ENCODE measurements at places on chromosomes 5 and 9.

GRCh38 chr5:137414112-137414755 lies 84.9 kb downstream of the SPOCK1 start:
- DNase-seq = no peak

GRCh38 chr9:131879181-131879910 lies 139.5 kb upstream of the RAPGEF1 start:
- DNase-seq = no peak

DNA sequence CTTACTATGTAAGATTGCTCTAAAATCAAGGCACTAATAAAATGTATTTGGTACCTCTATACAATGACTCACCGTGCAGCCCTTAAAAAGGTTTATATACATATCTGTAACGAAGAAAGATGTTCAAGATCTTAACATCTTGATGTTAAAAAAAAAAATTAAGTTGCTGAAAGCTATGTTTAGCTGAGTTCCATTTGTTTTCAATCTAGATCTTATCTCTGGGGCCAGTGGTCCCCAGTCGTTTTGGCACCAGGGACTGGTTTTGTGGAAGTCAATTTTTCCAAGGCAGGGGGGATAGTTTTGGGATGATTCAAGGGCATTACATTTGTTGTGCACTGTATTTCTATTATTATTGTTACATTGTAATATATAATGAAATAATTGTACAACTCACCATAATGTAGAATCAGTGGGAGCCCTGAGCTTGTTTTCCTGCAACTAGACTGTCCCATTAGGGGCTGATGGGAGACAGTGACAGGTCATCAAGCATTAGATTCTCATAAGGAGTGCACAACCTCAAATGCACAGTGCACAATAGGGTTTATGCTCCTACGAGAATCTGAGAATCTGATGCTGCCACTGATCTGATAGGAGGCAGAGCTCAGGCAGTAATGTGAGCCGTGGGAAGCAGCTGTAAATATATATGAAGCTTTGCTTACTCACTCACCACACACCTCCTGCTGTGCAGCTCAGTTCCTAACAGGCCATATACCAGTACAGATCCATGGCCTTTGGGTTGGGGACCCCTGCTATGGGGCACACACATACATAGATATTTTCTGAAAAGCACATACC lies 27.6 kb upstream of the TSLP start:
- no peak for DNase-seq

DNA sequence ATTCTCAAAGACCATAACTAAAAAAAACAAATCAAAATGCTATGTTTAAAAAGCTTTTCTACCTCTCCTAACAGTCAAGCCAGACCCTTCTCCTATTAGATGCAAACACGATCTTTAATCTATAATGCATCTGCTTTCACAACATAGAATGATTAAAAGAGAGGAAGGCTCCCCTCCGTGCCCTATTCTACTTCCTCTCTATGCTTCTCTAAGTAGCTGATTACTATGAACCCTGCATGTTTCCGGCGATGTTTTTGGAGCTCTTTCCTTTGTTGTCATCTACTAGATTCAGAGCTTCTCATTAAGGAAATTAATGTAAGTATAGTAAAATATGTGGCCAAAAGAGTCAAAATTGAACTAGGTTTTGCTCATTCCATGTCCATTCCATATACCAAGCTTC lies 29.2 kb upstream of the CEP120 start:
- no peak for DNase-seq

DNA sequence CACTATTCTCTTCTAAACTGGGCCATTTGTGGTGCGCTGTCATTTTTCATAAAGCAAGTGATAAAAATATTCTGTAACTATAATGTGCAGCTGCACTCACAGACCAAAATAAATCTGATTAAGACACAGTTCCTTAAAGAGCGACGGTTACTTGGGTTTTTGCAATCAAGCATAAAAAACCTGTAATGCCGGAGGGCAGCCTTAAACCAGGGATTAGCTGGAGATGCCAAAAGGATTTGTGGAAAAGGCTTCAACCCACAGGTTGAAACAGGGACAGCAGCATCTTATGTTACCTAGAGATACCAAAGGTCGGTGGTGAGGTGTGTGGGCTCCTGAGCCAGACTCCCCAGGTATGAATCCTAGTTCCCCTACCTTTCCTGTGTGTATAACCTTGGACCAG lies 49.3 kb downstream of the CTNND2 start:
- DNase-seq = no peak

- DNase-seq = no peak
Measured at GRCh38 chr5:73306741-73307275, 133.8 kb downstream of the TMEM174 start.

- DNase-seq = no peak
Measured at GRCh38 chr5:9622971-9623421, 7.2 kb downstream of the TAS2R1 start.

- DNase-seq = peak; percentile 70
Measured at GRCh38 chr5:82351754-82352145, 73.6 kb upstream of the RPS23 start.

GRCh38 chr5:178196986-178197385 lies 7.3 kb upstream of the HNRNPAB start:
- DNase-seq = peak; percentile 38

DNA sequence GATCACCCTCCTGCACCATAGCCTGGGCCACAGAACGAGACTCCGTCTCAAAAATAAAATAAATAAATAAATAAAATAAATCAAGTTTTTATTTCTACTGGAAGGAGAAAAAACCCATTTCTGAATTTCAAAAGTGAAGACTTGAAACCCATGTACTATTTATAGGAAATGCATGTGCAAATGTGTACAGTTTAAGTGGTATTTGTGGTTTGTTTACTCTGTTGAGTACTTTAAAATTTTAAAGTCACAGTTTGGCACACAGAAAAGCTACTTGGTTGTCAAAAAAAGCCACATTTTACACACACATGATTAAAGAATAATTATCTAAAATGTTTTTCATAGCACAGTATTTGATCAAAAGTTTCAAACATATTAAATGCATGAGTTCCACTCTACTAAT lies 43.6 kb downstream of the NR3C1 start:
- no peak for DNase-seq

GRCh38 chr9:133676450-133676849 lies 40.3 kb downstream of the DBH start:
- no peak for DNase-seq

DNA sequence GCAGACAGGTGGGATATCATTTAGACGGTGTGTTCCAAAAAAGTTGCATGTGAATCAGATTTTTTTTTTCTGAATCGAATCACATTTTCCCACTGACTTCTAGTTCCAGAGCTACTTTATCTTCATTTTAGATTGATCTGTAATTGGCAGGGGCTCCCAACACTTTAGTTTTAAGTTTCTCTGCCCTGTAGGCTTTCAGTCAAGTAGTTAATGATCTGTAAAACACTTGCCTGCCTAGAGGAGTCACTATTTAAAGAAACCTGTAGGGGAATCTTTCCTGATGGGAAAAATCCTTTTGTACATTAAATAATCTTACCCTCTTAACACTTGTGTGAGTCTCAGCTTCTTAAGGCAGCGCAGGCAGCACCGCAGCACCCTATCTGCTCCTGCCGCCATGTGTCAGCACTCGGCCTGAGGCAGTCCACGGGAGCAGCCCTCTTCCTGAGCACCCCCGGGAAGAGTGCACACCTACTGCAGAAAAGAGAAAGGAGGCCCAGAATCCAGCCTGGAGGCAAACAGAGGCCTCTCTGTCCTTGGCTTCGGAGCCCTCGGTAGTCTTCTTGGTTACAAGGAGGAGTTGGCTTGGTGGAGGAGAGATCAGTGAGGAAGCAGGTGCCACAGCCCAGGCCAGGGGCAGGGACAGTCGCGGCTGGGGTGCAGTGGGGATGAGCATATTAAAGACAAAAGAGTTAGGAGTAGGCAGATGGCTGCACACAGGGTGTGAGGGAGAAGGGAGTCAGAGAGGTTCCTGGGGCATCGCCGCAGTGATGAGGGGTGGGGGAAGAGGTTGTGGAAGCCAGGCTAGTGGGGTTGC lies 209.3 kb downstream of the GAPVD1 start:
- no peak for DNase-seq

DNA sequence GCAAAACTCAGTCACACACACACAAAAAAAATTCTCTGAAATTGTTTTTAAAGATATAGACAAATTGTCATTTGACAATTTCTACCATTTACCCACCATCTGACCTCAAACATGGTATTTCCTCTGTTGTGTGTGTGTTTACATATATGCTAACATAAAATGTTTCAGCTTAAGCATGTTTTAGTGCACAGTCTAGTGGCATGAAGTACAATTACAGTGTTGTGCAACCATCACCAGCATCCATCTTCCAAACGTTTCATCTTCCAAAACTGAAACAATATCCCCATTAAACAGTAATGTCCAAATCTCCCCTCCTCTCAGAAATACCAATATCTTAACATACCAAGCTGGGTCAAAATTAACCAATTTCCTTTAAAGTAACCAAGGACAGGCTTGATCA lies 65.2 kb downstream of the MYO10 start:
- DNase-seq = no peak

DNA sequence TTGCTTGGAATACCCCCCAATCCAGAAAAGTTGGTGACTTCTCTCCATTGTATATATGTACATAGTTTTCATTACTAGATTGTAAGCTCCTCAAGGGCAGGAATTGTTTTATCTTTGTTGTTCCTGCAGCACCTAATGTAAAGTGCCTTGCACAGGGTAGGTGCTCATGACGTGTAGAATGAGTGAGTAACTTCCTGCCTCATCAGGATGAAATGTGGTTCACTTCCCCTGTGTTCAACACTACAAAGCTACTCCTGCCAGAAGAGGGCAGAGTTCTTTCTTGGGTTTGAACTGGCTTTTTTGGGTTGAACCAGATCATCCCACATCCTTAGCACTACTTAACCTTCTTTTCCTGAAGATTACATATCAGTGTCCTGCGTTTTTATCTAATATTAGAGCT lies 23.9 kb downstream of the GTF3C4 start:
- peak; percentile 46 for DNase-seq

DNA sequence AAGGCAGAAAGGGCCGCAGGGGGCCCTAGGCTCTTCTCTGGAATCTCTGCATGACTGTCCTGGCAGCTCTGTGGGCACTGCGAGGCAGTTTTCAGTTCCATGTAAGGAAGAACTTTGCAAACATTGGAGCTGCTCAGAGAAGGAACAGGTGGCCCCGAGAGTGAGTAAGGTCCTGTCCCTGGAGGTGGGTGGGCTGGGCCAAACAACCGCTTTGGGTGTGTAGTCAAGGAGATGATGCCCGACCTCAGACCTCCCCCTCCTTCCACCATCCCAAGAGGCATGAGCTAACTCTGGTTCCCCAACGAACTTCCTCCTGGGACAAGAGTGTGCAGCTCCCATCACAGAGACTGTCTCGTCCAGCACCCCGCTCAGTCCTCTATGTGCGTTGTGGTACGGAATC lies 20.5 kb downstream of the CSF1R start:
- DNase-seq = no peak

- DNase-seq = no peak
Measured at GRCh38 chr9:121485623-121486022, 14.0 kb downstream of the GGTA1 start.

DNA sequence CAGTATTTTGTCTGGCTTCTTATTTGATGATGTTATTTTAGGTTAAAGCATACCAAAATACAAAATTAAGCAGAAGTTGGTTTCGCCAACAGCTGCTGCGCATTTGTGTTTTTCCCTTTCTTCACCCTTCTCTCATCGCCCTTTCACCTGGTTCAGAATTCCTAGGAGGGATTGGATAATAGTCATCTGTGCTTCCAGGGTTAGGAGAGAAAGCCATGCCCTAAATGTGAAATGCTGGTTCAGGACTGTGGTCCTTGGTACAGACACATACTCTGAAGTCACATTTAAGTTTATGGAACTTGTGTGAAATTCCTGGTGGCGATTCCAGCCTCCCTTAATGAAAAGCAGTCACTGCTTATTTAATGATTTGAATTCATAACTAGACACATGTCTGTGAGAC lies 7.7 kb downstream of the MAST4 start:
- DNase-seq = no peak

GRCh38 chr5:142432961-142433360 lies 108.1 kb upstream of the SPRY4 start:
- no peak for DNase-seq

DNA sequence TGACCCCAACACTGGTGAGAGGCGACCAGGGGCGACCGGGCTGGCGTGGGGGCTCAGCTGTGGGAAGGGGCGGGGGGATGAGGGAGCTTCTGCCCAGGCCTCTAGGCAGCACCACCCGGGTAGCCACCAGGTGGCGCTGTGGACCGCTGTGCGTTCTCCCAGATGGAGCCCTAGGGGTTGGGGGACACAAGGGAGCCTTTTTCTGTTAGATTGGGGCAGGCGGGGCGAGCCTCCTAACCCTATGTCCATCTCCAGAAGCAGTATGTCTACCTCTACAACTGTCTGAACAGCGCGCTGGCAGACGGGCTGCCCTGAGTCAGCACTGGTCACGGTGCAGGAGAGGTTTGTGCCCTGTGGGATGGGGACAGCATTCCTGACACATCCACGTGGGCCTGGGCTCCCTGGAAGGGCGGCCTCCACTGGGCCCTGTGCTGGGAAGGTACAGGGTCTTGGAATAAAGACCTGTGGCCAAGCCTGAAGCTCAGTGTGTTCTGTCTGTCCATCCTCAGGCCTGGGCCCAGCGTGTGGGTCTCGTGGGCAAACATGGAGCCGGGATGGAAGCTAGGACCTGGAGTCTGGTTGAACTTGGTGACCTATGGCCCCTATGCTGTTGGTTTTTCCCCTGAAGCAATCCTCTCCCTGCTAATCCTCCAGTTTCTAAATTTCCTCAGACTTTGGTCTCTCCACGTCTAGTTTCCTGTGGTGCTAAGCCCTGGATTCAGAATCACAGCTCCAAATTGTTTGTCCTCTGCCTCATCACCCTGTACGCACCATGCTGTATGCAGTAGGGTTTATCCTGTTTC lies 23.1 kb upstream of the SPTLC1 start:
- DNase-seq = peak; percentile 62

- peak; percentile 67 for DNase-seq
Measured at GRCh38 chr5:55993731-55994494, 850 bp downstream of the IL6ST start.

- no peak for DNase-seq
Measured at GRCh38 chr9:25481372-25481771, 196.9 kb downstream of the TUSC1 start.

GRCh38 chr5:115471345-115472063 lies 73.1 kb downstream of the FEM1C start:
- DNase-seq = no peak

DNA sequence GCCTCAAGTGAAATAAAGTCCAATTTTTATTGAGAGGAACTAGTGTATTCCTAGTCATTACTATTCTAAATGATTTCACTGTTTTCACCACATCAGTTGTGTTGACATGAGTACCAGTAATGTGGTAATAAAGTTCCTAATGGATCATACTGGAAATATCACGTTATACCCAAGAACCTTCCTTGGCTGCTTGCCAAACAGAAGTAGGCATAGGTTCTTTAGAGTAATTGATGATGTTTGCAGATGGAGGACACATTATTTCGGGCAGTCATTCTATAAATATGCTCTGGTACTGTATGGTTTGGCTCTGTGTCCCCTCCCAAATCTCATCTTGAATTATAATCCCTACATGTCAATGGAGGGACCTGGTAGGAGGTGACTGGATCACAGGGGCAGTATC lies 15.1 kb downstream of the SNCAIP start:
- no peak for DNase-seq

Data from erythroblast (primary cell).